CD4-positive, alpha-beta T cell treated with Interleukin-10 for 1 hour (primary cell): ENCODE measurements at places on chromosomes 2 and 18.

DNA sequence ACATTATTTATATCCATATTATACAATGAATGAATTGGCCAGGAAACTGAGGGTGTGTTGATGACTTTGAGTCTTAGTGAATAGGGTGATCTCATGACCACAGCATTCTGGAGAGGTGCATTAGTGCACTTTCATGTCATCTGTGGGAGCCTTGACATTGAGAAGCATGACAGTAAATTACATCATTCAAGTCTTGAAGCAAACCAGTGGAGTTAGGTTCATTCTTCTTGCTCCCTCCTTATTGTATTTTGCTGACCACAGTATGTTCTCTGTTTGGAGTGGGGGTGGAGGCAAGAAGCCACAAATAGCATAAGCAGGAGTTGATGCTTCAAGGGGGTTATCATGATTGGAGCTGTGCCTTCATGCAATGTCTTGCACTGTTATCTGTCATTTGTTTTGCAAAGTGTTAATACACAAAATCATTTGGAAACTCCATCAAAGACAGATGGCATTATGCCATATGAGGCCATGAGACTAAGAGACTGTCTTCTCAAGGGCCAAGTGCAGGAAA is 680.2 kb downstream of the NYAP2 start:
- DNase-seq = no peak

GRCh38 chr2:55009277-55010060 is 40.8 kb downstream of the RTN4 start:
- peak; percentile 11 for DNase-seq

DNA sequence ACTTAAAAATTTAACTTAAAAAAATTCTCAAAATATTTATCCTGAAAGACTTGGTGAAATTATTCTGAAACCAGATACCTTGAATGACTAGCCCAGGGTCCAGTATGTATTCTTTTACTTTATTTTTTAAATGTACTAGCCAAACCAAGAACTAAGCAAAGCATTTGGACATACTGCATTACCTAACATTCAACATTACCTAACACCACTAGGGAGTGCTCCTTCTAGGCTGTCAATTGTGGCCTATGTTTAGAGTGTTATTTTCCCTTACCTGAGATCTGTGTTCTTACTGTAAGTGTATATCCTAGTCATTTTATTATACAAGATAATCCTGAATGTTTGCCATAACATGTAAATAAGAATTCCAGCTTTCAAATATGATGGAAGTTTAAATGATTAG is 496.6 kb downstream of the PTPRM start:
- DNase-seq = no peak

GRCh38 chr2:172921532-172922236 is 154.0 kb upstream of the MAP3K20 start:
- DNase-seq = no peak
